Activated naive CD4-positive, alpha-beta T cell treated with anti-CD3 and anti-CD28 coated beads, Interleukin-2, amount 50 U/mL, for 16 hours (primary cell): ENCODE measurements at places on chromosomes 7 and 10.

DNA sequence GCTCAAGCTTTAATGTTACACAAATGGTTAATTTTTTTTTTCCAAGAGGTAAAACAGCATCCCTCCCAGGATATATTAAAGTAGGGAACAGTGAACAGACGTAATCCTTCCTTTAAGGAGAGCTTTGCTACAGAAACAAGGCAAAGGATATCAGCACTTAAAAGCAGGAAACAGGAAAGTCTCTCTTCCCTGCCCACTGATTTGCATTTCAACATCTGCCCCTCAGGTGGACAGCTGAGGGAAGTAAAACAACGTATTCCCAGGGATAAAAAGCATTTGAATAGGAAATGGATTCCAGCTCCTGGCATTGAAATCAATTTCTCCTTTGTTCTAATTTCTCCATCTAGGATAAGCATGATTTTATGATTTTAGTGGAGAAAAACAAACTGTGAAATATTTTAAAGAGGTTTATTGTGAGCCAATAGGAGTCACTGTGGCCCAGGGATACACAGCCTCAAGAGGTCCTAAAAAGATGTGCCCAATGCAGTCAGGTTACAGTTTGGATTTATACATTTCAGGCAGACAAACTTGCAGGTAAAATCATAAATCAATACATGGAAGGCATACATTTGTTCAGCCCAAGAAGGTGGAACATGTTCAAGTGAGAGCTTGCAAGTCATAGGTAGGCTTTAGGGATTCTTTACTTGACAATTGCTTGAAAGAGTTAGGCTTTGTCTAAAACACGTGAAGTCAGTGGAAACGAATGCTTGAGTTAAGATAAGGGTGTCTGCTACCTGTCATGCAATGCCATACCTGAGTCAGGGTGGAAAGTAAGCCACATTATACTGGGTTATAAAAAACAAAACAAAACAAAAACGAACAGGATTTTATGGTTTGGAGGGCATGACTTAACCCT, 286.2 kb upstream of the VWC2 start:
- DNase-seq, result no peak

DNA sequence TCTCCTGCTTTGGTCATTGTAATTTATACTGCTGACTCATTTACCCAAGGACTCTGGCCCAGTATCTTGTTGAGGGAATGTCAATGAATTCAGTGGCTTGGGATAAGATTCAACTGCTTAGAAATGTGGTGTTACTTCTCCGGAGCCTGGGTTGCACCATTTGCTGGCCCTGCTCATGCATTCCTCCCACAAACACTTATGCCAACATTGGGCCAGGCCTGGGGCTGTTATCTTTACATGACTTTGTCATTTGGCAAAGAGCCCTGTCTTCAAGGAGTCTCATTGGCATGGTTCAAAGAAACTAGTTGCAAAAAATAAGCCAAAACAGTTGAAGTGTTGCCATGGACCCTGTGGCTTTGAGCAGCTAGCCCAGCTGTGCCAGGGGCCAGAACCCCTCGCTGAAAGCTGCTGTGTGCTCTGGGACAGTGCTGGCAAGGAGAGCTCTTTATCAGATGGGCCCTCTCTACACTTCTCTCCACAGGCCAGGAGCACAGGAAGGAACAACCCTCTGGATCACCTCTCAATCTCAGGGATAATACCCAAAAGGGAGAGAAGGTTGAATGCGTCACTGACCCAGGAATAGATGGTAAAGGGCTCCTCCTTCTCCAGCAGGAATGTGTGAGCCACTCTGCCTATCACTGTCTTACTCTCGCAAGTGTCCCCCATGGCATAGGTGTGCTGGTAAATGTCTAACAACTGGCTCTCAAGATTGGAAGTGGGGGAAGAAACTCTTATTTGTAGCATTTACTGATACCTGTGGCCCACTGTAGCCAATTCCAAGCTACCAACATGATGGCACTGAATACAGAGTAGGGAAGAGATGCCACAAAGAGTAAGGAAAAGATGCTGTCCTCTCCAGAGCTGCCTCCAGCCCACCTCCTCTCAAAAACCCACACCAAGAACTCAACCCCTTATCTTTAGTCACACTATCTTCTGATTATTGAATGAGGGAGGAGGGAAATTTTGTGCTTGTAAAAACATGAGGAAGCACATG, 23.5 kb upstream of the PDE1C start:
- DNase-seq, result no peak

DNA sequence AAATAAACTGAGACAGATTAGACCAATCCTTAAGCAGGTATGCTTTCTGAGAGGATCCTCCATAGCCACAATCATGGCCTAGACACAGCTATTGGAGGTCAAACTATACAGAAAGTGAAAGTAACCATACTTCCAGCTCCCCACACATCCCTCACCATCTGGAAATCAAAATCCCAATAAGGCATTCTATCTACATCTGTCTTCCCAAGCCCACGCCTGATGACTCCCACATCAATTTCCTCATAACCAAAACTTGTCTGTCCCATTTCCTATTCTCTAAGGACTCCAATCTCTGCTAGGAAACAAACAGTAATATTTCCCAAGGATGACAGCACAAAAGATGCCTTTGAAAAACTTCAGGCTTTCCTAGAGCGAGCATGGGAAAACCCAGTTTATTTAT, 247.3 kb upstream of the HPS1 start:
- no peak for DNase-seq

DNA sequence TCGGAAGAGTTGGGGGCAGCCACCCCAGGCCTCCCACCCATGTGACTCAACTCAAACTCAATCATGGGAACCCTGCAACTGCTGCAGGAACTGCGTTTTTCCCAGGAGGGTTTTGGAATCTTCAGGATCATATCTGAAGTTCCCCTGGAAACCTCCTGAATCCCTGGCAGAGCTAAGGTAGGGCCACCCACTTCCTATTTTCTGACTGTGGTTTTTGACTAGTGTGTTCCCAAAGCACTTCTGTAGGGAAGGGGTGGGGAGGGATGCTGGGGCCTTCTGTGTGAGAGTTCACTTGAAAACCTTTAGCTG, 127.6 kb upstream of the UNC5B start:
- no peak for DNase-seq

DNA sequence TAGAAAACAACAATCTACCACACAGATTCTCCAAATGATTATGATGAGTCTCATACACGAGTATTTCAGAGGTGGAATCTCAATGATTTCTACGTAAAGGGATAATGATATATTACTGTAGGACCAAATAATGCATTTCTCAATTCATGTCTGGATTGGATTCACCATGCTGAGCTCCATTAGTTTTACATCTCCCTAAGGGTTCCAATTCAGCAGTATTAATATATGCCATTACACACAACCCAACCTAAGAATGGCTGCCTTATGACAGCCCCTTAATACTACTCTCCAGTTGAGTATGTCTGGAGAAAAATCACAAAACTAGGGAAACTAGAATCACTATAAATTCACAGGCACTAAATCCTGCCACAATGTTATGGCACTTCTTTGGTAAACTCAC, 234.3 kb upstream of the PLXNA4 start:
- no peak for DNase-seq

DNA sequence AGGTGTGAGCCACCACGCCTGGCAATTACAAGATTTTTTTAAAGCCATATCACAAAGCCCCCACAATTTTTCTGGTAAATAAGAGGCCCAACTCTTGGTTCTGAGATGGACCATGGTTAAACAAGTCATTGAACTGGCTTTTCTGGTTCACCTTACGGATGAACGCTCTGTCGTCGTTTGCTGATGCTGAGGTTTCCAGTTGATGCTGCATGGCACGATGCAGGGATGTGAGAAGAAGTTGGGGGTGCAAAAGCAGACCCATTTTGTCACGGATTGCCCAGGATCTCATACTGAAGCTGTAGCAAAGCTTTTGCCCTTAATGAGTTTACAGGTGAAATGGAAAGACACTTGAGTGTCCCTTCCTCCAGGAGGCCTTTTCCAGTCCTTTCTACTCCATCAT, 2.0 kb upstream of the IL2RA start:
- no peak for DNase-seq

DNA sequence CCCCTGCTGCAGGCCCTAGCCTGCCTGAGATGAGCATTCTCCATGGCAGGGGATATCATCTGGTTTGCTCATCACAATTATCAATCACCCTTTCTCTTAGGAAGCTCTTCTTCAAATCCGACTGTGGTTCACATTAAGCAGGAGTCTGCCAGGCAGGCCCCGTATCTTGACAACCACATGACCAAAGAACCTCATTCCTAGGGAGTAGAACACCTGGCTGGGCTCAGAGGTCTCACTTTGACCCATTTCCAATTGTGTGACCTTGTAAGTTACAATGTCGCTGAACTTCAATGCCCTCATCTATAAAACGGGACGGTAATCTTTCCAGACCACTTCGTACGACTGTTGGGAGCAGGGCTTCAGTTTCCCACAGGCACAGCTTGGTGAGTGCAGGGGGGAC, 156.4 kb upstream of the PCBD1 start:
- DNase-seq, result no peak

DNA sequence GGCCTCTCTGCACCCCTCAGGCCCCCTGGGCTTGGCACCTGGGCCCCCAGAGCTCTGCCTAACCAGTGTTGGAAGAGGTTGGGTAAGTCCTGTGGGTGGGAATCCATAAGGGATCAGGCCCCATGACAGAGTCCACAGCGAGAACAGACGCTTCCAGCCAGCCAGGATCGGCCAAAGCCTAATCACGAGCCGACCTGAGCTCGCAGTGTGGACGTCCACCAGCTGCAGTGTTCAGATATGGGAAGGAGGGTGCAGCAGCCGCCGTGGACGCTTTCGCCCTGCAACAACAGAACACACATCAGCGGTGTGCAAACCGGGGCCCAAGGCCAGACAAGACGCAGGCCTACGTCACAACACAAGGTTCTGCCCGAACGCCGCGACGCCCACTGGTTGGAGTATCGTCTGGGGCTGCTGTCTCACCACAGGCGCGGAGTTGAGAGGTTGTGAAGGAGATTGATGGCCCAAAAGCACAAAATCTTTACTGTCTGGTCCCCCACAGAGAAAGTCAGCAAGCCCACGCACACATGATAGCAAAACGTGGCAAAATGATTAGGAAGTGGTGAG, 102.1 kb downstream of the FOXL3 start:
- DNase-seq, result no peak

GRCh38 chr7:22219036-22219435, 137.9 kb downstream of the RAPGEF5 start:
- no peak for DNase-seq

DNA sequence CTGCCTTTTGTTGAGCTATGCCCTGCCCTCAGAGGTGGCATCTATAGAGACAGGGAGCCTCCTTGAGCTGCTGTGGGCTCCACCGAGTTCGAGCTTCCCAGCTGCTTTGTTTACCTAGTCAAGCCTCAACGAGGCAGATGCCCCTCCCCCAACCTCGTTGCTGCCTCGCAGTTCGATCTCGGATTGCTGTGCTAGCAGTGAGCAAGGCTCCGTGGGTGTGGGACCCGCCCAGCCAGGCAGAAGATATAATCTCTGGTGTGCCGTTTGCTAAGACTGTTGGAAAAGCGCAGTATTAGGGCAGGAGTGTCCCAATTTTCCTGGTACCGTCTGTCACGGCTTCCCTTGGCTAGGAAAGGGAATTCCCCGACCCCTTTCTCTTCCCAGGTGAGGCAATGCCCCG, 88.4 kb upstream of the CDK6 start:
- DNase-seq, result no peak

DNA sequence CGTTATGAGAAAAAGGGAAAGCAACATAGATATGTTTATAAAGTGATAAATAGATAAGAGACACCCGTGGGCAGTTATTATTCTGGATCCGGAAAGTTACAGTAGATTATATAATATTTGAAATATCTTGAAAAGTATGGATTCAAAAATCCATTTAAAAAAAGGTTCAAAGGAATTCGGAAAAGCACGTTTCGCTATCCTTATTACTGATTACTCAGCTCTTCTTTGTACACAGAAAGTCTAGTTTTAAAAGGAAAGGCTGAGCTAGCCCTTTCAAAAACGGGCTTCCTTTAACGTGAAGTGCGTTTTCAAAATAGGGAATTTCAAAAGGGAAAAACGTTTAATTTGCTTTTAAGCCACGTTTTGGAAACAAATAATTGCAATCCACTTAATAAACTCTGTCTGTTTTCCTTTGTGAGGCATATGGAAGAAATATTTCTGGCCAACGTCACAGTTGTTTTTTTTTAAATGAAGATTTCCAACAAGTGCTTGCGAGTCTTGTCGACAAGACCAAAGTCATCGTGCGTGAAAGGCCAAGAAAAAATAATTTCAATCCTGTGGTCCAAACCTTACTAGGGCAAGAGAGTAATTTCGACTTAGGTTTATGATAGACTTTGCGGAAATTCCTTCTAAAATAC, 2.2 kb upstream of the SKIDA1 start:
- DNase-seq, result no peak

DNA sequence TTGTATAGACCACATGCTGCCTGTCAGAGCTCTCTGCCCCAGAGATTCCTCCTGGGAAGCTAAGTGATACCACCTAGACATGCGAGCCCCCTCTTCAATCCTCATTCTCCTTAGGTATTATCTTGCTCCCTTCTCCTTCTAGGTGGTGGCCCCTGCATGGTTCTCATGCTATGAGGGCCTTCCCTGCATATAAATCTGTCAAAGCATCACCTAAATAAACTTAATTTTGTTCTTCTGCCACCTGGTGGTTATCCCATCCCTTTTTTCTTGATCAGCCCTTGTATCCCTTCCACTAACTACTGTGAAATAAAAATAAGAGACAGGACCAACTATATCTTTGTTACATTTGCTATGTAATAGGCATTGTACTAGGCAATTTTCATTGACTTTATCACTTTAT, 242.1 kb downstream of the CDC14C start:
- DNase-seq, result no peak

- DNase-seq, result no peak
These were observed 904.4 kb upstream of the LRRTM3 start for GRCh38 chr10:66021423-66021822.

GRCh38 chr10:71081912-71082311, 130.5 kb upstream of the UNC5B start:
- DNase-seq, result no peak

GRCh38 chr7:3897430-3898372, 596.6 kb downstream of the SDK1 start:
- DNase-seq, result peak; percentile 47

- peak; percentile 35 for DNase-seq
These were observed 20.2 kb upstream of the TMEM178B start for GRCh38 chr7:141053626-141054025.

- no peak for DNase-seq
These were observed 137.4 kb upstream of the CDC14C start for GRCh38 chr7:48786951-48787350.

- peak; percentile 59 for DNase-seq
These were observed 36.7 kb downstream of the PFKFB3 start for GRCh38 chr10:6239213-6239991.

- DNase-seq, result no peak
These were observed 380.6 kb upstream of the IGFBP3 start for GRCh38 chr7:46301677-46302076.

- no peak for DNase-seq
These were observed 89.4 kb downstream of the C10orf90 start for GRCh38 chr10:126580873-126581647.

- DNase-seq, result no peak
These were observed 60.3 kb downstream of the COBL start for GRCh38 chr7:51256209-51256781.

DNA sequence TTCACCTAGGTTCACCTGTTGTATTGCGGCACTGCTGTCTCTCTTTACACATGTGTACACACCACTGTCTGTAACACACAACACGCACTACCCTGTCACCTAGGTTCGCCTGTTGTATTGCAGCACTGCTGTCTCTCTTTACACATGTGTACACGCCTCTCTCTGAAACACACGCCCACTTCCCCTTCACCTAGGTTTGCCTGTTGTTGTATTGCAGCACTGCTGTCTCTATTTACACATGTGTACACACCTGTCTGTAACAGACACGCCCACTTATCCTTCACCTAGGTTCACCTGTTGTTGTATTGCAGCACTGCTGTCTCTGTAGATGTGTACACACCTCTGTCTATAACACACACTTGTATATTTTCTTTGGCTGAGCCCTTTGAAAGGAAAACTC, 51.5 kb downstream of the WDR37 start:
- DNase-seq, result no peak
